Thyroid gland (tissue), 4 donors: ENCODE measurements at places on chromosomes 4 and X. TPM values are rescaled to one million over a fixed set of nuclear protein-coding genes. Genes with fewer than 3 reads are reported as not detected.

GRCh38 chr4:23373261-23373660 is 516.6 kb downstream of the PPARGC1A start:
- no peaks in the 10 kb centered on the region for H3K27me3 ChIP-seq
- no peak overlapping the region for H3K4me3 ChIP-seq
- peaks cover 21% of the 10 kb centered on the region for H3K4me1 ChIP-seq
- H3K36me3 ChIP-seq, result no peaks in the 10 kb centered on the region
- DNase-seq, result peak; percentile 89

GRCh38 chr4:164904941-164905340 is 28.0 kb downstream of the APELA start:
- DNase-seq, result no peak
- H3K4me3 ChIP-seq, result no peak overlapping the region
- H3K27ac ChIP-seq, result no peak overlapping the region

GRCh38 chr4:2331519-2332200 is 69.8 kb upstream of the MXD4 start:
- no peaks in the 10 kb centered on the region for H3K27me3 ChIP-seq
- no peak overlapping the region for H3K27ac ChIP-seq
- DNase-seq, result no peak
- no peaks in the 10 kb centered on the region for H3K36me3 ChIP-seq
- no peak overlapping the region for H3K4me3 ChIP-seq

GRCh38 chr4:138225477-138225876 is 16.7 kb downstream of the SLC7A11 start:
- H3K36me3 ChIP-seq, result no peaks in the 10 kb centered on the region
- H3K27ac ChIP-seq, result no peak overlapping the region
- H3K4me1 ChIP-seq, result peaks cover 10% of the 10 kb centered on the region
- DNase-seq, result no peak

DNA sequence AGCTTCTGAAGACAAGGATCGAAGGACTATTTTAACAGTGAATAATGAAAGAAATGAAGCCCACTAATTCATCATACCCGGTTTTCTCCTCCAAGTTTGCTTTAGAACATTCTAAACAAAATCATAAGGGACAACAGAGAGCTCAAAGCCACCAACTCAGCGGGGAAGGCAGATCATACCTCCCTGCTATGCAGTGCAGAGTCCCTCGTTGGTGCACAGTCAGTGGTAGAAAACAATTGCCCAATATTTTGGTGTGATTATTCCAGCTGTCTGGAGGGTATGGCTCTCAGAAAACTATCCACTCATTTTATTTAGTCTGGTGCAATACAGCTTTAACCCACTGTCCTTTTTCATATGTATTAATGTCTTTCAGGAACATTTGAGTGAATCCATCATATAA is 59.3 kb upstream of the HPSE start:
- no peak for DNase-seq
- no peaks in the 10 kb centered on the region for H3K27me3 ChIP-seq
- H3K36me3 ChIP-seq, result no peaks in the 10 kb centered on the region
- no peaks in the 10 kb centered on the region for H3K4me1 ChIP-seq
- H3K4me3 ChIP-seq, result no peak overlapping the region

DNA sequence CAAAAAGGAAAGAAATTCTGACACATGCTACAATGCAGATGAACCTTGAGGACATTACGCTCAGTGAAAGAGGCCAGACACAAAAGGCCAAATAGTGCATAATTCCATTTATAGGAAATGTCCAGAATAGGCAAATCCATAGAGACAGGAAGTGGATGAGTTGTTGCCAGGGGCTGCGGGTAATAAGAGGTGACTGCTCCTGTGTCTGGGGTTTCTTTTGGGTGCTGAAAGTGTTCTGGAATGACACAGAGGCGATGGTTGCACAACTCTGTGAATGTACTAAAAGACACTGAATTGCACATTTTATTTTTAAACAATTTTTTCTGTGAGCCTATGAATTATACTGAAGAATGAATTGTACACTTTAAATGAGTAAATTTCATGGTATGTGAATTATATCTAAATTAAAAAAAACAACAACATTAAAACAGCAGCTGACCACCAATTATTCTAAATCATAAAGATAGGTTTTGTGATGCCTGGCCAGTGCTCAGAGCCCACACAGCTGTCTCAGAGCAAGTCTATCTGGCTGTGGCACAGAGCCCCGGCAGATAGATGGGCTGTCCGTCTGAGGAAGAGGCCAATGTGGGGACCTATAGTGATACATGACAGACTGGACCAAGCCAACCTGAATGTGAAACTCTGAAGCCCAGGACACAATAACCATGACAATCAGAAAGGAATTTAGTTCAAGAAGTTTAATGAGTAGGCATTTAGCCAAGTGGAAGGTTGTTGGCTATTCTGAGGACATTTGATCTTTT is 23.5 kb upstream of the IRAK1 start:
- no peaks in the 10 kb centered on the region for H3K36me3 ChIP-seq
- no peak overlapping the region for H3K27ac ChIP-seq
- no peak for DNase-seq
- peaks cover 33% of the 10 kb centered on the region for H3K4me1 ChIP-seq
- no peak overlapping the region for H3K4me3 ChIP-seq
- H3K27me3 ChIP-seq, result no peaks in the 10 kb centered on the region

DNA sequence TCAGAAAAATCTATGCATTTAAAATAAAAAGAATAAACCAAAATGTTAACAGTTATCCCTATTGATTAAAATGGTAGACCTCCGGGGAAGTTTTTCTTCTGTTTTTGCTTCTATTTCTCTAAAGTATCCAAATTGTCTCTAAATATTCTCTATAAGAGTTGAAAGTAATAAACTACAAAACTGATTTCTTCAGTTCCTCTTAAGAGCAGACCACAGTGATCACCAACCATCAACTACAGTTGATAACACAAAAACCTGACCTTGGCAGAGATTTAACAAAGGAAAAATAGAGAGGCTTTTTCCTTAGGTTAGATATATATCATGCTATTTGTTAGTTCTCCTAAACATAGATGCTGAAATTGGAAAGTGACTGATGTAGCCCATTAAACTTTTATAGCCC is 27.3 kb downstream of the DDX60 start:
- no peaks in the 10 kb centered on the region for H3K36me3 ChIP-seq
- H3K4me1 ChIP-seq, result peaks cover 13% of the 10 kb centered on the region
- H3K27ac ChIP-seq, result no peak overlapping the region
- no peak overlapping the region for H3K4me3 ChIP-seq

DNA sequence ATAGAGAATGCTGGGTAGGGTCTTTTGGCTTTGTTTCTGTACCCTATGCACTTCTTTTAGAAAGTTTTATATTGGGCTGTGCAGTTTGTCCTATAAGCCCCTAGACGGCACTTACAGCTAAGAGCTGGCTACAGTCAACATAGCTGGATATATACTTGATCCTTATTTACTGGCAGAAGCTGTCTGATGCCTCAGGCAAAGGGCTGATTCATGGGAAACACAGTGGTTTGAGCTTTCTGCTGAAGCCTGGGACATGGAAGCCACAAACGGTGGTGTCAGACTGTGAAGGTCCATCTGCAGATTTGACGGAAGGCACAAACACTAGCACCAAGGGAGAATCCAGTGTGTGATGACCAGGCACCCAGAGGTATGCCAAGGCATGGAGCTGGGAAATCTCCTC is 608.4 kb downstream of the ANKRD50 start:
- H3K27ac ChIP-seq, result no peak overlapping the region
- no peak overlapping the region for H3K4me3 ChIP-seq
- DNase-seq, result no peak
- no peaks in the 10 kb centered on the region for H3K4me1 ChIP-seq
- no peaks in the 10 kb centered on the region for H3K27me3 ChIP-seq

DNA sequence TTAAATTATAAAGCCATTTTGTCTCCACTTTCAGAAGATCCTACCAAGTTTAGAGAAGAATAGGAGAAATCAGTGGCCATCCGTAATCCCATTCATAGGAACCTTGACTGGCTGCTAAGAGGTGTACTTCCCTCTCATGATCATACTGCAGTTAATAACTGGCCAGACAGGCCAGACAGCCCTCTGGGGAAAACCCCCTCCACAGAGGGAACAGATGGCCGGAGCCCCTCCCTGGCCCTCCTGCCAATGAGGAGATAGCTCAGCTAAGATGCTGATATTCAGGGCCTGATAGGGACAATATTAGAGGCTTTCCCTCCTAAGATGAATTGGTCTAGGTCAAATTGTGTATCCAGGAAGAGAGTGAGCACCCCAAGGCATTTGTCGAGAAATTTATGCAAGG is 200.0 kb upstream of the MAOA start:
- H3K27me3 ChIP-seq, result peaks cover 3% of the 10 kb centered on the region
- DNase-seq, result no peak
- H3K4me1 ChIP-seq, result no peaks in the 10 kb centered on the region
- H3K27ac ChIP-seq, result no peak overlapping the region
- no peaks in the 10 kb centered on the region for H3K36me3 ChIP-seq
- no peak overlapping the region for H3K4me3 ChIP-seq

GRCh38 chr4:5955856-5956255 is 62.4 kb downstream of the C4orf50 start:
- H3K4me3 ChIP-seq, result no peak overlapping the region
- H3K36me3 ChIP-seq, result no peaks in the 10 kb centered on the region
- DNase-seq, result no peak
- no peak overlapping the region for H3K27ac ChIP-seq
- no peaks in the 10 kb centered on the region for H3K27me3 ChIP-seq

- no peaks in the 10 kb centered on the region for H3K4me1 ChIP-seq
- H3K27ac ChIP-seq, result no peak overlapping the region
- no peaks in the 10 kb centered on the region for H3K36me3 ChIP-seq
These were observed 194.1 kb downstream of the SH2D1A start for GRCh38 chrX:124540474-124540873.

DNA sequence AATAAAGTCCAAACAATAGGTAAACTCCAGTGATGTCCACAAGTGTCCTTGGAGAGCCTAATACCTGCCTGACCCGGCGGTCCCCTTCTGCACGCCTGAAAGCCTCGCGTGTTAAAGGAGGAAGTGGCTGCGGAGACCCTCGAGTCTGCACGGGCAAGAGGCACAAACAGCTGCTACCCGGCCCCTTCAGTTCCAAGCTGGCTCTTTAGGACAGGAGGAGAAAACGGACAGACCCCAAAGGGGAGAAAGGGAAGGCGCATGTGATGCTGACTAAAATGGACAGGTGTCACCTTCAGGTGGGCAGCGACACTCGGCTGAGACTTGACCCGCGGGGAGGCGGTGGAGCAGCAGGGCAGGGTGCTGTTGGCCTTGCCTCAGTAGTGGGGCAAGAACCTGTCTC is 102.7 kb upstream of the TENM3 start:
- no peaks in the 10 kb centered on the region for H3K36me3 ChIP-seq
- no peak overlapping the region for H3K27ac ChIP-seq
- no peak for DNase-seq
- peaks cover 13% of the 10 kb centered on the region for H3K4me1 ChIP-seq

DNA sequence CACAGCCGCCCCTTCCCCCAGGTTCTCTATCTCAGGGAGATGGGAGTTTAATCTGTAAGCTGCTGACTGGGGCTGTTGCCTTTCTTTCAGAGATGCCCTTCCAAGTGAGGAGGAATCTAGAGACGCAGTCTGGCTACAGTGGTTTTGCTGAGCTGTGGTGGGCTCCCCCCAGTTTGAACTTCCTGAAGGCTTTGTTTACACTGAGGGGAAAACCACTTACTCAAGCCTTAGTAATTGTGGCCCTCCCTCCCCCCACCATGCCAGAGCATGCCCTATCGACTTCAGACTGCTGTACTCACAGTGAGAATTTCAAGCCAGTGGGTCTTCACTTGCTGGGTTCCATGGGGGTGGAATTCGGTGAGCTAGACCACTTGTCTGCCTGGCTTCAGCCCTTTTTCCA is 131.3 kb downstream of the FAAH2 start:
- H3K36me3 ChIP-seq, result no peaks in the 10 kb centered on the region
- DNase-seq, result no peak
- H3K4me3 ChIP-seq, result no peak overlapping the region
- no peaks in the 10 kb centered on the region for H3K4me1 ChIP-seq
- H3K27ac ChIP-seq, result no peak overlapping the region

GRCh38 chr4:172998527-172999469 is 169.8 kb upstream of the GALNT7 start:
- H3K4me1 ChIP-seq, result peaks cover 7% of the 10 kb centered on the region
- H3K27ac ChIP-seq, result peak overlapping the region; percentile 59
- no peaks in the 10 kb centered on the region for H3K36me3 ChIP-seq
- no peaks in the 10 kb centered on the region for H3K27me3 ChIP-seq
- DNase-seq, result no peak

- H3K36me3 ChIP-seq, result no peaks in the 10 kb centered on the region
- no peaks in the 10 kb centered on the region for H3K27me3 ChIP-seq
- no peak overlapping the region for H3K27ac ChIP-seq
These were observed 222.2 kb downstream of the DCTD start for GRCh38 chr4:182695009-182695408.

DNA sequence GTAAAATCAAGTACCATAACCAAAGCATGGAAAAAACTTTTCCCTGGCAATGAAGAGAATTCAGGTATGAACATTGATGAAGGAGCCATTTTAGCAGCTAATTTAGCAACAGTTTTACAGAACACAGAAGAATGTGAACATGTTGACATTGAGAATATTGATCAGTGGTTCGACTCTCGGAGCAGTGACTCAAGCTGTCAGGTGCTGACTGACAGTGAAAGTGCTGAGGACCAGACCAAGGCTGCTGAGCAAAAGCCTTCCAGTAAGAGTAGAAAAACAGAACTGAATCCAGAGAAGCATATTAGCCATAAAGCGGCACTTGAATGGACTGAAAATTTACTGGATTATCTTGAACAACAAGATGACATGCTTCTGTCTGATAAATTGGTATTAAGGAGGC is 2.8 kb downstream of the TIGD2 start:
- H3K27ac ChIP-seq, result no peak overlapping the region
- DNase-seq, result no peak
- no peaks in the 10 kb centered on the region for H3K27me3 ChIP-seq
- no peak overlapping the region for H3K4me3 ChIP-seq

DNA sequence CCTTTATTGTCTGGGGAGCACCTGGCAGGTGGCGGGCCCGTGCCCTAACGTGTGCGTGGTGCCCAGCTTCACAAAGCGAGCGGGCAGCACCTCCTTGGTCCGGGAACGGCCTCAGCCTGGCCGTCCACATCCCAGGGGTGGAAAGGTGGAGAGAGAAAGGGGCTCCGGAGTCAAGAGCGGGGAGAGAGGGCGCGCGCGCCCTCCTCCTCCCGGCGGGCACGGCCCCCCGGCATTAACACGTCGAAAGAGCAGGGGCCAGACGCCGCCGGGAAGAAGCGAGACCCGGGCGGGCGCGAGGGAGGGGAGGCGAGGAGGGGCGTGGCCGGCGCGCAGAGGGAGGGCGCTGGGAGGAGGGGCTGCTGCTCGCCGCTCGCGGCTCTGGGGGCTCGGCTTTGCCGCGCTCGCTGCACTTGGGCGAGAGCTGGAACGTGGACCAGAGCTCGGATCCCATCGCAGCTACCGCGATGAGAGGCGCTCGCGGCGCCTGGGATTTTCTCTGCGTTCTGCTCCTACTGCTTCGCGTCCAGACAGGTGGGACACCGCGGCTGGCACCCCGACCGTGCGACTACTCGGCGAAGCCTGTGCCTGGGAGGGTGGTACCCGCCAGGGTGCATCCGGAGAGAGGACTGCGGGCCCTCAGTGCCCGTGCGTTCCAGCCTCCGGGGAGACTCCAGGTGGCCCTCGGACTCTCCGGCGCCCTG is at the start of gene KIT:
KIT (plus strand) TSS at position 407 of the 701 bp plus-strand sequence; CDS start at position 465, 58 bp downstream.
- H3K27ac ChIP-seq, result peak within 1 kb of the TSS; percentile 71
- DNase-seq, result peak; percentile 82
- no peaks in the 10 kb centered on the region for H3K36me3 ChIP-seq
- H3K4me1 ChIP-seq, result peaks cover 33% of the 10 kb centered on the region

Gene TCP11X2
- not detected for total RNA-seq

Gene SMIM10
- total RNA-seq, result 7.5 TPM

Gene SULT1E1
- total RNA-seq, result not detected

Gene XG
- total RNA-seq, result 0.92 TPM

Gene DOCK11
- 38.9 TPM for total RNA-seq

Gene ARAP2
- total RNA-seq, result 244 TPM

Gene UGT2B10
- total RNA-seq, result not detected

Gene OTUD6A
- total RNA-seq, result not detected

Gene TMEM154
- 1.6 TPM for total RNA-seq

Gene MID1
- 9.5 TPM for total RNA-seq

Gene GAGE12E
- total RNA-seq, result not detected
